ENCODE measurements at places on chromosomes 12 and 14.

DNA sequence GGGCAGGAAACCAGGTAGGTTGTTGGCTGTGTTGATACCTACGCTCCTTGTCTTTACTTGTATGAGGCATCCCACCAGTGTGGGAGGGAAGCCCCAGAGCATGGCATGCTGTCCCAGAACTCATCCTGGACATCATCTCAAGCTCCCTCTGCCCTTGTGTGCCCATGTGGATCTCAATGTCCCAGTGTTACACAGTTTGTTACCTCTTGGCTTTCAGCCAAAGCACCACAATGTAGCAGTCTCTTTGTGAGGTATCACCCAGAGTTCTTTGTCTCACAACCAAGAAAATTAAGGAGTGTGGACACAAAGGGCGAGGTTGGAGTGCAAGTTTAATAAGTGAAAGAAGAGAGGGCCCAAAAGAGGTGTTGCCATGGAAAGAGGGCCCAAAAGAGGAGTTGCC is 43.1 kb upstream of the CDKN3 start:
- no peak for DNase-seq

DNA sequence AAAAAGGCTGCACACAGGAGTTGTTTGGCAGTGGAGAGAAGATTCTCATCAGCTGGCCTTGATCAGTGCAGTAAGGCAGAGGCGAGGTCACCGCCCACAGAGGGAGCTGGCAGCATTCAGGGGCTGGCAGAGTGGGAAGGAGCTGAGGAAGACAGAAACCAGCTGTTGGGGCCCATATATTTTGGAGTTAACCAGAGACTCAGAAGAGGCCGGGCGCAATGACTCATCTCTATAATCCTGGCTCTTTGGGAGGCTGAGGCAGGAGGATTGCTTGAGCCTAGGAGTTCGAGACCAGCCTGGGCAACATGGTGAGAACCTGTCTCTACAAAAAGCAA is 17.7 kb downstream of the SMCO2 start:
- no peak for DNase-seq

DNA sequence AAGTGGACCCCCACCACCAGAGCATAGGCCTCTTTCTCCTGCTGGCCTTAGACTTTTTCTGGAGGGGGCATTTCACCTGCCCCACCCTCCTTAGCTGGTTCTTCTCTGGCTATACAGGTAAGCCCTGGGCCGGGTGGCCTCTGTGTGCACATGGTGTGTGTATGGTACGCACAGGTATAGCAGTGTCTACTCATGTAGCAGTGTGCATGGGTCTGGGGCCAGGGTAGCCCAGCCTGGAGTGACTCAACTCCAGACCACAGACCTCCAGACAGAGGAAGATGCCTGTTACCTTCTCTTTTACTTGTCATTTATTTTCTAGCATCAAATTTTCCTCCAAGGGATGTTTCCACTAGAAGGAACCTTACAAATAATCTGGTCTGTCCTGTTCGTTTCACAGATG is 6.9 kb downstream of the KCNA5 start:
- DNase-seq: no peak

GRCh38 chr12:103093499-103094106 is 136.1 kb downstream of the ASCL1 start:
- DNase-seq: no peak

- no peak for DNase-seq
Observed at GRCh38 chr12:96994900-96995299, 87.8 kb downstream of the NEDD1 start.

- DNase-seq: no peak
Observed at GRCh38 chr12:114774197-114774596, 90.2 kb upstream of the TBX3 start.

GRCh38 chr14:97994020-97994531 is 1196.9 kb downstream of the VRK1 start:
- DNase-seq: no peak

GRCh38 chr14:45559626-45560025 is 306.6 kb upstream of the MIS18BP1 start:
- DNase-seq: no peak

GRCh38 chr12:16352481-16352880 is 5.0 kb downstream of the MGST1 start:
- DNase-seq: no peak

DNA sequence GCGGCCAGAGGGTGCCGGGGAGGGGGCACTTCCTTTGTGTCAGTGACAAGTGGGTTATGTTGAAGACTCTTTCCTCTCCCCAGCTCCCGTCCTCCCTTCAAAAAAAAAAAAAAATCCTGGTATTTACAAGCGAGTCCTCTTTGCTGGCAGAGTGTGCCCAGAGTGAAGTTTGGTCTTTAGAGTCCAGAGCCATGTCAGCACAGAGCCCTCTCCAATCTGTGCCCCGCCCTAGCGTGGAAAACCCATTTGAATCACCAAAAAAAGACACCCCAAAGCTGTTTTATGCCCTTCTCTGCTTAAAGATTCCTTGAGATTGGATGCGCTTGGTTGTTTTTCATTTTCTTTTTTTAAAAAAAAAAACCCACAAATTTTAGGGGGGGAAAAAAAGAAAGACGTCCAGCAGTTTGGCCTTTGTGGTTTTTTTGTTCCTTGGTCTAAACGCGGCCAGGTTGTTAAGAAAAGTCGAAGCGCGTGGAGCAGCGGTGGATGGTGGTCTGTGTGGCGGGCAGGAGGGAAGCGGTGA is 3.3 kb downstream of the NKX2-1 start:
- no peak for DNase-seq

DNA sequence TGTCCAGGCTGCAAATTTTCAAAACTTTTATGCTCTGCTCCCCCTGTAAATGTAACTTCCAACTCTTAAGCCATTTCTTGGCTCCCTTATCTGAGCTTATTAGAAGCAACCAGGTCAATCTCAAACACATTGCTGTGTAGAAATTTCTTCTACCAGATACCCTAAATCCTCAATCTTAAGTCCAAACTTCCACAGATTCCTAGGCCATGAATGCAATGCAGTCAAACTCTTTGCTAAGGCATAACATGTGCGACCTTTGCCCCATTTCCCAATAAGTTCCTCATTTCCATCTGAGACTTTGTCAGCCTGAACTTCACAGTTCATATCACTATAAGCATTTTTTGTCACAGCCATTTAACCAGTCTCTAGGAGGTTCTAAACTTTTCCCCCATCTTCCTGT is 64.5 kb downstream of the TMTC3 start:
- DNase-seq: no peak

GRCh38 chr12:51403681-51404136 is 12.5 kb upstream of the GALNT6 start:
- no peak for DNase-seq

- DNase-seq: no peak
Observed at GRCh38 chr12:57118711-57119271, 7.6 kb upstream of the STAT6 start.

GRCh38 chr12:53267306-53267998 is 647 bp upstream of the ESPL1 start:
- DNase-seq: no peak

GRCh38 chr12:114414031-114414865 is 8.3 kb upstream of the TBX5 start:
- no peak for DNase-seq
